Activated CD8-positive, alpha-beta memory T cell treated with anti-CD3 and anti-CD28 coated beads for 1 hour (primary cell): ENCODE measurements at places on chromosomes 3 and 15.

DNA sequence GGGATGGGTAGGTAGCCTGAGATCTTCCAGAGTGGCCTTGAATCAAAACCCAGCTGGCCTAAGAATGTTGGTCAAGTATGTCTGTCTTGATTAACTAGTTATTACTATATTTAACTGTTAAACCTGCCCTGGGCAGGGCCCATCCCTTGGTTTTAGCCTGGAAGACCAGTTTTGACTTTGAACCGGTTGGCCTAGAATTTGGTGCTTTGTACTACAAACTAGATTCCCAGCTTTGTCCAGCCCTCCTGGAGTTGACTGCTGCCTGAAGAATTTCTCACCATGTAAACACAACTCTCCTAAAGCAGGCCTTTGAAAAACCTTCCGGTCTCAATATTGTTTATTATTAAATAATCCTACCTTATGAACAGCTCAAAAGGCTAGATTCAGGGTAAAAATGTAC, 16.0 kb downstream of the C15orf62 start:
- no peak for DNase-seq

DNA sequence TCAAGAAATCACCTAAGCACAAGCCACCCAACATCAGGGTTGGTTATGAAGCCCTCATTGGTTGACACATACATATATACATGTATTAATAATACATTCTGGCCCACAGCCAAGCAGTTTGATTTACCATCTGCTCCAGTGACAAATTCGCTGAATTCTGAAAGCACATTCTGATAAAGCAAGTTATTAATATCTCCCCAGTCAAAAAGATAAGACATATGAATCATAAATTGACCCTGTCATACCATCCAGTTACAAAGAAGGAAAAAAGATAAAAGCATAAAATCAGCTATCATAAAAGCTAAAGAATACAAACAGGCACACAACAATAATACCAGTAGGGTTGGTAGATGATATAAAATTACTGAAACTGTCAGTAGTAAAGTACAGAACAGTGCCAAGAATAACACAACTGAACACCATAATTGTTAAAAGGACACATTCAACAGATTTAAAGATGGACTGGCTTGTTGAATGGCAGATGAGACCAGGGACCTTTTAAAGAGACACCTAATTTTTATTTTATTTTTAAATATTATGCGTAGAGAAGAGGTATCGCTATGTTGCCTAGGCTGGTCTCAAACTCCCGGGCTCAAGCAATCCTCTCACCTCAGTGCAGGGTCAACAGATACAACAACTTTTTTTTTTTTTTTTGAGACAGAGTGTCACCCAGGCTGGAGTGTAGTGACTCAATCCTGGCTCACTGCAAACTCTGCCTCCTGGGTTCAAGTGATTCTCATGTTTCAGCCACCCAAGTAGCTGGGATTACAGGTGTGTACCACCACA, 7.7 kb downstream of the SNX4 start:
- no peak for DNase-seq

GRCh38 chr15:69046781-69047180, 32.3 kb downstream of the NOX5 start:
- no peak for DNase-seq

- DNase-seq = no peak
Observed at GRCh38 chr3:30260762-30261161, 345.6 kb upstream of the TGFBR2 start.

- DNase-seq = no peak
Observed at GRCh38 chr3:182501856-182502255, 291.4 kb upstream of the ATP11B start.

DNA sequence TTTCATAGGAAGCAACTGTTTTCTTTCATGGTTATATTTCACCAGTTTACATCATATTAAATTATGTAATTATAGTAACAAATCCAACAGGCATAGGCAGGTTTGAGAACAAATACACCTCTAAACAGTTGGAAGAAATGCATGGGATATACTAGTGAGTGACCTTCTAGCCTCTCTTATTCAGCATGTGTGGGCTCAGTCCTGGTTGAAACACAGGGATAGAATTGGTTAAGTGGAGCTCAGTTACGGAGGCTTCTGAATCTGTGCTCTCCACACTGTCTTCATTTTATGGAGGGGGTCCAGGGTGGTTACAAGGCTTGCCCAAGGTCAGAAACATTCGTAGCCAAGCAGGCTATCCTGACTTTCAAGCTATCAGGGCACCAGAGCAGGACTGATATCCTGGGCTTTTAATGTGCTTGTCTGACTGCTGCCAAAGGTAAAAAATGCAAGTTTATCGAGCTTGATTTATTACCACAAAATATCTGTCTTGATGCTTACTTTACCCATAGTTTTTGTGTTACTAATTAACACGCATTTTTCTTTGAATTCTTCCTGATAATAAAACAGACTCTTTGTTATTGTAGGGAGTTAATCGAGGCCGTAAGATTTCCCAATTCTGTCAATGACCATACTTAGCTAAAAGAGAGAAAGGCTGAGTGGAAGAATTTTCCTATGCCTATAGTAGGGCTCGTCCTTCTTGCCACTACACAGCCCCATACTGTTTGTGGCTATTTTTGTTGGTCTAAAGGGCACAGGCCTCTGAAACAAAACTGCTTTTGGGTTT, 89.6 kb downstream of the FILIP1L start:
- DNase-seq = no peak
